ENCODE measurements at places on chromosomes 11 and 22. TPM values are rescaled to one million over a fixed set of nuclear protein-coding genes. Genes with fewer than 3 reads are reported as not detected.
A peak's percentile ranks its signal among the peaks of the same experiment; 100 is the strongest.

Gene BCO2
- 30.8 TPM for total RNA-seq

Gene GTSE1
- total RNA-seq, result 4.4 TPM

Gene TEX12
- total RNA-seq, result 4.4 TPM

Gene JHY
- 2.8 TPM for total RNA-seq

Gene ADM2
- total RNA-seq, result 4.1 TPM

Gene DEPDC7
- total RNA-seq, result 21.3 TPM

Gene APOBEC3F
- total RNA-seq, result 4.7 TPM

Gene CELF1
- 84.6 TPM for total RNA-seq

DNA sequence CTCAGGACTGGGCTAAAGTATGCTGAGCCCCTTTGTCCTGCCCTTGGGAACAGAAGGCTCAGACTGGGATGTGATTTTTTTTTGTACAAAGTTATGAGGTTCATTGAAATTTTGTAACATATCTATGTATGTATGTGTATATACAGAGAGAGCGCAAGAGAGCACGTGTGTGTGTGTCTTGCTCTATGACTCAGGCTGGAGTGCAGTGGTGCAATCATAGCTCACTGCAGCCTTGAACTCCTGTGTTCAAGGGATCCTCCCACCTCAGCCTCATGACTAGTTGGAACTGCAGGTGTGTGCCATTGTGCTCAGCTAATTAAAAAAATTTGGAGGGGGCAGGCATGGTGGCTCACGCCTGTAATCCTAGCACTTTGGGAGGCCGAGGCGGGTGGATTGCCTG, 5.7 kb downstream of the TMEM25 start:
- DNase-seq, result no peak

GRCh38 chr11:56852131-56852530, 103.6 kb upstream of the OR9G4 start:
- no peak for DNase-seq

GRCh38 chr11:119896387-119897045, 167.5 kb upstream of the NECTIN1 start:
- DNase-seq, result no peak

DNA sequence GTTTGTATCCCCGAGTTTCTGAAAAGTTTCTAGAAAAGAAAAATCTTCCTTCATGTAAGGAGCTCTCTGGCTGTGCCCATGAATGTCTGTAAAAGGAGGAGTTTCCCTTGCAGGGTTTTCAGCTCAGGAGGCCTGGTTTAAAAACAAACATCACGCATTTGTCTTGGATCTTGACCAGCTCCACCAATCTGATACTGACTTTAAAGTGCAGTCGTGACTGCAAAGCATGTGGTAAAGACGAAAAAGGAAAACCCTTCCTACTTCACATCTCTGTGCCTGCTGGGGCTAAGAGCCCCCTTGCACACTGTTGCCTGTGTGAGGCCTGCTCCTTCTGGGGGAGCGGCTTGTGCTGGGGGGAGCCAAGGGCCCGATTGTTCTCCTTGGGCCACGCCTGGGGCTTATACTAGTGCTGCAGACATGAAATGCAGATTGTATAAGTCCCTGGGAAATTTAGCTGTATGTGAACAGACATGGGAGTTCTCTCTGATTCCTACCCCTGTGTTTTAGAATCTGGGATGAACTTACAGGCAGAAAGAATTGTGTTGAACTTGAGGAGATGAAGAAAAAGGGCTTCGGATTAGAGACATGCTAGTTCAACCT, 62.1 kb downstream of the ADAMTS15 start:
- no peak for DNase-seq

DNA sequence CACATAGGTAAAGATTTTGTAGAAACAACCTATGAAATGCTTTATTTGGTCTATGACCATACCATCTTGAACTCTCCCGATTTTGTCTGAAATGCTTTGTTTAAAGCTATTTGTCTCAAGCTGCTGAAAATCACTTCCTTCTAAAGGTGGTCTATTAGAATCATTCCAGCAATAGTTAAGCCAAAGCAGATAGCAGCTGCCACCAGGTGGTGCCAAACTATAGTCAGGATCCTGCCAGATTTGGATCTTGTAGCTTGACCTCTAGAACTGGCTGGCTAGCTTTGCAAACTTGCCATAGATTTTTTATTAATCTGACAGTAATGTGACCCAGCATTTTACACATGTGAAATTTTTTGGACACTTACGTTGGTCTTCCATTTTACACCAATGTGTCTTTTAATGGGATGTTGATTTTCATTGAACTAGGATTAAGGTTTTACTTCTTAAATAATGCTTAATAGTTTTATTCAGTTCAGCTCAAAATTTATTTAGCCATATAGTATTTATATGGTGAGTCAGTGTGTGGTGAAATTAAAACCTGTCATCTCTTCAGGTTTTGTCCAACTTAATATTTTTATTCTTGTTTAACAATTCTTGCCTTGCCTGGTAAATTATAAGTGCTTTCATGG, 19.7 kb downstream of the CTR9 start:
- DNase-seq, result peak; percentile 63

GRCh38 chr11:26649884-26650283, 72.0 kb downstream of the SLC5A12 start:
- peak; percentile 84 for DNase-seq

DNA sequence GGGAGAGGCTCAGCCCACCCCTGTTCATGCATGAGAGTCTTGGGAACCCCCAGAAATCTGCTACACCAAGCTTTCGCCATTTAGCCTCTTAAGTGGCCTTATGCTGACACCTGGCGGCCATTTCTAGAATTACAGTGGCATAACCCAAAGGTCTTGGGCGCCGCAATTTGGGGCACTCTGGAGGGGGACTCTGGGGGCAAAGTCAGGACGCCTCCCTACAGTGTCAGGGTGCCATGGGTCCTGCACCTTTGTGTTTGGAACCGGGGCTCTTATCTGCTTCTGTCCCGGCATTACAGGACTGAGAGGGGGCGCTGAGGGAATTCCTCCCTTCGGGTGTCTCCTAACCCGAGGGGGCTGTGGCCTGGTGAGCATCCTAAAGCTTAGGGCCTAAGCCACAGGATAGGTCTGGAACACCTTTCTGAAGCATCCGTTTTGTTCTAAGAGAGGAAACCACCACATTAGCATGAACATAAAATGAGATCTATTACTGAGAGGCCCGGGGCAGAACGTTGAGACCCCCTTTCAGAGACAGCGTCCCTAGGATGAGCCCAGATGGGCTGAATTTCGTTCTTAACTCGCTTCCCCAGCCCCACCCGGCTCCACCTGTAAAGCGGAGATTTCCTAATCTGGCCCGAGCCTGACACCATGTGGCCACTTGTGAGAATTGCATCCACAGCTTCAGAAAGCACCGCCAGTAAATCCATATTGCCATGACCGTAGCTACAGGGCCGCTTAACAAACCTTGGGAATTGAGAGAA, 9.3 kb downstream of the INS start:
- peak; percentile 94 for DNase-seq

DNA sequence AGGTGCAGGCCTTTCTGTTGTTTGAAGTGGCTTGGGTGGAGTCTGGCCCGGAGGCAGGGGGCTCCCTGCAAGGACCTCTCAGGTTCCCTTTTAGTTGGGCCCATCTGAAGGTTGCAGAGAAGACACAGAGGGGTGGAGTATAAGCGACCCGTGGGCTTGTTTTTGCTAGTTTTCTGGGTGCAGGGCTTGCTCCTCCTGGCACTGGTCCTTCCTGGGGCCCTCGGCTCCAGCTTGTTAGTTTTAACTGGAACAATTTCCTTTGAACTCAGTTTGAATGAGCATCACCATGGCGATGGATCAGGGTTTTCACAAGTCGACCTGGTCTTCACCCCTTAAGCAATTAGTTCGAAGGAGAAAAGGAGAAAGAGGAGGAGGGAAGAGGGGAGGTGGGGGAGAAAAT, 28.5 kb upstream of the OAF start:
- DNase-seq, result peak; percentile 10

DNA sequence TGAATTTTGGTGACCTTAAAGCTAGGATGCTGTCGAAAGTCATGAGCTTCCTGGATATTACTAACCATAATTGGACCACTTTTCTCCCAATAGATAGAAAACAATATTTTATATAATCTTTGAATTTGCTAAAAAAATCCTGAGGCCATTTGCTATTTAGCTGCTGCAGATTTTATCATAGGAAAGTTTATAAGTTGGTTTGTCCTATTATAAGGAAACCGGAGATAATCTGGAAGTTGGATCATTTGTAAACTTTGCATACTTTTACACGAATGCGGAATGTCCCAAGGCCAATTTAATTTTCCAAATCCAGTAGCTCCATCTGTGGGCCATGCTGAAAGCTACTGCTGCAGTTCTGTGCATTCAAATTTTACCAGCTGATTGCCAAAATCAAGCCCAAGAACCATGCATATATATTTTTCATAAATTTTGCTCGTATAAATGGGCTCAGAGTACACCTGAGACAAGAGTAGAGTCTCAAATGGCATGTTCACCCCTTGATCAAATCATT, 378.3 kb downstream of the FAM181B start:
- no peak for DNase-seq

DNA sequence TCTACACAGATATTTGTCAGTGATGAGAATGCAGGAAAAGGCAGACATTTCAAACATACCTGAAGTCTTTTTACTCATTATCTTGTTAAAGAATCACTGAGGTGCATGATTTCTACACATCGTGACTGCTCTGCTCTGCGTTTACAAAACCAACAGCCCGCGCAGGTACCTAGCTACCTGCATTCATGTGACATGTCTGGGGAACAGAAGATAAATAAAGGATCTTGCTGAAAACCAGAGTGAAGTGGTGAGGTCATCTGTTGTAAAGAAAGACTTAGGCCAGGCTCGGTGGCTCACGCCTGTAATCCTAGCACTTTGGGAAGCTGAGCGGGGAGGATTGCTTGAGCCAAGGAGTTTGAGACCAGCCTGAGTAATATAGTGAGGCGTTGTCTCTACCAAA, 15.7 kb downstream of the ASPHD2 start:
- peak; percentile 69 for DNase-seq

DNA sequence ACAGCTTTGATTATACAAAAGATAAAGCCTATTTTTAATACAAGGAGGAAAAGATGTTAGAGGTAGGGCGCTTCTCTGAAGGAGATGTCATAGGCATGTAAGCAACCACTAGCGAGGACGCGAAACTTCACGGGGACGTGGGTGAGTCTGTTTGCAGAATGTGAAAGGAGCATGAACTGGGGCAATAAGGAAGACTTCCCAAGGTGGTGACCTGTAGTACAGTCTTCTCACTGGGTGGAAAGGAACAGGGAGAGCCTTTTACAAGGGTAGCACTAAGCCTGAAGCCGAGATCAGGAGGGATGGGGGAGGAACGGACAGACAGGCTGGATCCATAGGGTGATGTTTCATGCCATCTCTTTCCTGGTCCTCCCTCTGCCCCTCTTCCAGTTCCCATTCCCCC, 10.0 kb upstream of the MICAL2 start:
- DNase-seq, result no peak

DNA sequence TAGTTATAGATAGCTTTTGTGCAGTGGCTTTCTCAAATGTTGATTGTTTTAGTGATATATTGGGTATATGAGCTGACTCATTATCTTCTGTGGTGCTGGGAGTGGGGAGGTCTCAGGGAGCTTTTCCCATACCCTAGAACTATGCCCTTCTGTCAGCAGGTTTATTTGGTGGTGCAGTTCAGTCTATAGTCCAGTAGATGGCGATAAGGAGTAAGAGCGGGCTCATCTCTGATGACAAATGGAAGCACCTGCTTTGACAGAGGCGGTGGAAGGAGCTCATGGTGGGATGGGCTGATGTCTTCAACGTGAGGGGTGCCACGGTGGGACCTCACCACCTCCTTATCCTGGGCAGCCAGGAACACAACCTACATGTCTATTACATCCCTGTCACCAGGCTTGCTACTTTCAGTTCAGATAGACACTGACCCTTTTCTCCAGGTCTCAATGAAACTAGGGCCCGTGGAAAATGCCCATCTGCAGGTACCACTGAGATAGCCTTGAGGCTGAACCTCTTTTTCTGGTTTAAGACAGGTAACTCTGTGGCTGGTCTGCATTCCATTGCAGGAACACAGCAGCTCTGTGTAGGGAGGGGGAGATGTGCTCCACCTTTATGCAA, 13.0 kb upstream of the OR6A2 start:
- peak; percentile 56 for DNase-seq

- no peak for DNase-seq
Measured at GRCh38 chr11:99593197-99593596, 572.4 kb downstream of the CNTN5 start.

- no peak for DNase-seq
Measured at GRCh38 chr11:69466039-69466438, 15.4 kb upstream of the LINC01488 start.

DNA sequence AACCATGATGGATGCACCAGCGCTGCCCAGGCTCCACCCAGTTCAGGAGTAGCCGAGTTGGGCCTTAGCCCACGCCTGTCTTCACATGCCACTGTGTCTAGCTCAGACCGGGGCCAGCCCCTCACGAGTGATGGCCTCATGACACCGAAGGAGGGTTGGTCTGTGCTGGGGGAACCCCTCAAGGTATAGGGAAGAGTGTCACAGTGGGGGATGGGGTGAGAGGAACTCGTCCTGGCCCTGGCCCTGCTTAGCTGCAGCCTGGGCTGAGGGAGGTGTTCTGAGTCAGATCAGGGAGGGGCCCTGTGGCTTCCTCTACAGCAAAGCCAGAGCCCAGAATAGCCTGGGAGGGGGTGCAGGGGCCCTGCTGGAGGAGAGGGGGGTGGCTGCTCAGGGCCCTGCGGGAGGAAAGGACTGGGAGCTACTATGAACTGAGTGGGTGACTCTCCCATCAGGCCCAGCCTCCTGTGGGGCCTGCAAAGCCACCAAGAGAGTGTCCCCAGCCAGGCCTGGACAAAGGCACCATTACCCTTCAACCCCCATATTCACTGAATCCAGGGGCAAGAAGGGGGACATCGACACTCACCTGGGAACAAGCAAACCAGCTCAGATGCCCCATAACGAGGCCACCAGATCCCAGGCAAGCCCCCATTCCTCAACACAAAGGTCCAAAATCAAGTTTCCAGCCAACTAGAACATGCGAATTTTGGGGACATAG, 41.2 kb downstream of the IGLL5 start:
- DNase-seq, result peak; percentile 68

Data from hepatocyte (in vitro differentiated cells).